ENCODE measurements at places on chromosomes 3 and 15.

DNA sequence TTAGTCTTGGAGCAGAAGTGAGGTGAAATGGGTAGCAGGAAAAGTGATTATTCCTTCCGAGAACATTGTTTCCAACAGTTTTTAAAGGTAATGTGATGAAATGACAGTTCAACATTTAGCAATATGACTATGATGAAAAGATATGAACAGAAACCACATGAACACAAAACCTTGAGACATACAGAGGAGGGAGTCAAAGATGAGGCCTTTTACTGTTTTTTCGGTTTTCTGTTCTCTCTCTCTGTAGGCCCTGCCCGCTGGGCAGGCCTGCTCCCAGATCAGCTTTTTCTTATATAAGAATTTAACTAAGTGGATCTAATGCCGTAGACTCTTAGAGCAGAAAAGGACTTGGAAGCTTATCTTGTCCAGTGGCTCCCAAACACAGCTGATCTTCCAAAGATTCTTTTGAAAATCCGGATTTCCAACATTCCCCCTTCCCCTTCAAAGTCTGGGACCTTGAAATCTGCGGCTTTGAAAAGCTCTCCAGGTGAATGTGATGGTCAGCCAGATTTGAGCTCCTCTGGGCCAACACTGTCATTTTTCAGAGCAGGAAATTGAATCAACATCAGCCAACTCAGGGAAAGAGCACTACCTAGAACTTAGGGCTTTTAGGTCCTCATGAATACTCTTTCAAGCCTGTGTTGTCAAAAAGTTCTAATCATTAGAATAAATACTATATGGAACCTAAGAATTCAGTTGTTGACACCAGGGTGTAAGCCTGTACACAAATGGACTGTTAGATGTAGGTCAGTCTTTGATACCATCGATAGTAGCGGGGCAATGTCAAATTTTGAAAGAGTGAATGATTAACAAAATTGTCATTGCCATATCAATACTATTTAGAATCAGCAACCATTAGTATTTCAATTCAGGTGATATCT, 372.7 kb downstream of the SHQ1 start:
- DNase-seq: no peak

GRCh38 chr15:97929456-97930229, 30.9 kb upstream of the ARRDC4 start:
- DNase-seq: no peak

GRCh38 chr3:137988982-137989381, 21.0 kb upstream of the CLDN18 start:
- no peak for DNase-seq

- DNase-seq: no peak
These were observed 88.5 kb upstream of the LRRFIP2 start for GRCh38 chr3:37262816-37263393.

- no peak for DNase-seq
These were observed 211.0 kb downstream of the GBE1 start for GRCh38 chr3:81550415-81550814.

DNA sequence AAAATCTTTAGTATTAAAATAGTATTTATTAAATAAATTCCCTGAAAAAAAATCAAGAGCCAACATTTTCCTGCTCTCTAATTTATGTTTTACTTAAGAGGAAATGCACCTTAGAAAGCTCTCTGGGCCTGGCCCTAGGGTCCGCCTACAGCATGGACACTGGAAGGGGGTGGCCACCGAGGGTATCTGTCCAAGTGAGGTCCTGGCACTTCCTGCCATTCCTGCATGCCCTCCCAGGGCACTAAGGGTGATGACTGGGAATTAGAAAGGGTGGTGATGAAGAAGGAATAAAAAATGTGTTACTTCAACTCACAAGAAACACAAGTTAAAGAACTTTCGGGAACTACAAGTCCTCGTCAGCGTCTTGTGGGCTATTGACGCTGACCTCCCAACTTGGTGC, 92.8 kb downstream of the MAGI1 start:
- DNase-seq: no peak

- peak; percentile 3 for DNase-seq
These were observed 174.7 kb upstream of the CNTN3 start for GRCh38 chr3:74789111-74789510.

DNA sequence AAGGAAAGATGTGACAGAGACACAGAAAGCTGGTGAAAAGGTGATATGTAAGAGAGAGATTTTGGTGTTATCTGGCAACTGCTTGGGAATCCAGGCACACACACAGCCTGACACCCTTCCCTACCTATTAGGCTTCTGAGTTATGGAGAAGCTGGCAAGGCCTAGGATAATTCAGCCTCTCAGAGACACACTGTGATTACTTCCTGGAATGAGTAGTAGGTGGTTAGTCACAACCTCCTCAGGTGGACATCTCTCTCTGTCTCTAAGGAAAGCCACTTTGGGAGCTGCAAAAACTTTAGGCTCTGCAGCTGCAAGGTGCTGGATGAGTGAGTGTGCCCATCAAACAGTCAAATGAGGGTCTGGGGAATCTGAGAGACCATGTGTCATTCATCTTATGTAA, 201.9 kb downstream of the PDCD6IP start:
- DNase-seq: no peak

DNA sequence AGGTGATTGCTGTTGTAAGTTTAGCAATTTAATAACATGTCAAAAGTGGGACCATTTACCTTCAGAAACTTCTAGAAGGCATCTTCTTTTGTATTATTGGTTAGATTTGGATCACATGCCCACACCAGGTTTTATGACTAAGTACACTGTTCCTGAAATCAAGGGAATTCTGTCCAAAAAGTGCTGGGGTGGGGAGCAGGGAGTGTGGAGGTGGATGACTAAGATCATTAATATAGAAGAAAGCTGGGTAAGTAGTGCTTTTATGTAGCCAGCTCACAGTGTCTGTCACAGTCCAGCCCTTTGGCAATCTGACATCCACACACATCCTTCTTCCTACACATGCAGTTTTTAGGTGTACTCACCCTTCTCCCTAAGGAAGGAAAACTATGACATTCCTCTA, 120.0 kb downstream of the TMCO5A start:
- DNase-seq: no peak

- DNase-seq: no peak
These were observed 161.7 kb downstream of the CFAP20DC start for GRCh38 chr3:58888087-58888486.

DNA sequence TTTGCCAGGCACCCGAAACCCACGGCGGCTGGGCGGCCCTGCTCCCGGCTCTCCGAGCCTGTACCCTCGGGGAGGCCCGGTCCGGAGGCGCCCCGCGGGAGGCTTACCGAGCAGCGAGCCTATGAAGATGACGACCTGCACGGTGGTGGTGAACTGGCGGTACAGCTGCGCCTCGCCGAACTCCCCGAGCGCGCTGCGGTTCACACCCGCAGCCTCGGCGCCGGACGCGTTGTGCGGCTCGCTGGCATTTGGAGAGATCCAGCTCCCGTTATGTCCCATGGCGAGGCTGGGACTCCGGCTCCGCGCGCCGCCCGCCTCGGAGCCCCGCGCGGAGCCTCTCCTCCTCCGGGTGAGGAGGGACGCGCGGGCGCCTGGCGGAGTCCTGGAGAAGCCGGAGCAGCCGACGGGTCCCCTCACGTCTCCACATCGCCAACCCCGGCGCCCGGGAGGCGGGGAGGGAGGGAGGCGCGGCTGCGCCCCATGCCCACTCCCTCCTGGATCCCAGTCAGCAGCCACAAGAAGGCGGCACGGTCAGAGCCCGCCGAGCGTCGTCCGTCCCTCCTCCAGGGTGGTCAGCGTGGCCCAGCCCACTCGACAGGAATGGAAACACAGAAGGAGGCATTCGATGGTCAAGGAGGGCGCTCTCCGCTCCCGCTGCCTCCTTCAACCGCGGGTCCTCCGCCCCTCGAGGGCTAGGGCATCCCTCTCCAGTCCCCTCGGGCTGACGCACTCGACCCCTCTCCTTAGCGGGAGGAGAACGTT, at the start of gene GPR176:
GPR176 (minus strand) TSS at position 519 of the 762 bp plus-strand sequence; CDS start at position 279, 240 bp downstream.
- DNase-seq: no peak

DNA sequence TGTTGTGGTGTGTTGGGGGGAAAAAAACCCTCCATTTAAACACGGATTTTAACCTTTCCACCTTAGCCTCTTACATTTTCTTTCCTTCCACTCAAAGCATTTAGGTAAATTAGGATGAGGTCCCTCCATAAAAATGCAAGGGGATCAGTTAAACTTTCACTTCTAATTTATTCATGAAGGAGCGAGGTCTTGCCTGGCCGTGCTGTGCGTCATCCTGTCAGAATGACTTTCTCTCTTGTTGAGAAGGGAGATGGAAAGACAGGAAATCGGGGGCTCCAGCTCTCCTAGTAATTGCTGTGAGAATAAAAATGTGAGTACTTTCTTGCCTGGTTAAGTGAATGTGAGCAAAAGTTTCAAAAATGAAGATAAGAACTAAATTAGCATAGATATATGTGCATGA, 962.3 kb upstream of the NR2F2 start:
- DNase-seq: no peak

GRCh38 chr15:69731081-69731330, 278.4 kb downstream of the RPLP1 start:
- no peak for DNase-seq

DNA sequence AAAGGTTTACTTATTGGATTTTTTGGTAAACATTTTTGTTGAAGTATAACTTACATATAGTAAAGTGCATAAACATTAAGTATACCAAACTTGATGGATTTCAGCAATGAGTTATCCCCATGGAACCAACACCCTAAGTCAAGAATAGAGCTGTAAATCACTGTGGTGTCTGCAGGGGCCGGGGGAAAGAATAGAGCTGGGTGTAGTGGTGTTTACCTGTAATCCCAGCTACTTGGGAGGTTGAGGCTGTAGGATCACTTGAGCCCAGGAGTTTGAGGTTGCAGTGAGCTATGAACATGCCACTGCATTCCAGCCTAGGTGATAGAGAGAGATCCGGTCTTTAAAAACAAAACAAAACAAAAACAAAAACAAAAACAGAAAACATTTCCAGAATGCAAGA, 13.3 kb upstream of the FEM1B start:
- DNase-seq: no peak

GRCh38 chr3:171157286-171157685, 130.8 kb upstream of the SLC2A2 start:
- no peak for DNase-seq

DNA sequence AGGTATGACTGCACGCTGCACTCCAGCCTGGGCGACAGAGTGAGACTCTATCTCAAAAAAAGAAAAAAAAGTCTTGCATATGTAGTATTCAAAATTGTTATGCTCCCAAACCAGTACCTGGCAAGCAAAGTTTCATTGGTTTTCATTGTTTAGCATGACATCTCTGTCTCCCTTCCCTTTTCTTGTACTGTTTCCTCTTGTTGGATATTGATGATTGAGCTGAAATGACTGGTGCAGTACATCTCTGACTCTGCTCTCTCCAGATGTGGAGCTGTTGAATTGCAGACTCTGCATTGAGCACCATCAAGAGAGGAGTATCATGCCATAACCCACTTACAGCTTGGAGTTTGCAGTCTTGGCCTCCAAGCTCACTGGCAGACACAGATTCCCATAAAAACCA, 77.2 kb downstream of the FAM81A start:
- no peak for DNase-seq

DNA sequence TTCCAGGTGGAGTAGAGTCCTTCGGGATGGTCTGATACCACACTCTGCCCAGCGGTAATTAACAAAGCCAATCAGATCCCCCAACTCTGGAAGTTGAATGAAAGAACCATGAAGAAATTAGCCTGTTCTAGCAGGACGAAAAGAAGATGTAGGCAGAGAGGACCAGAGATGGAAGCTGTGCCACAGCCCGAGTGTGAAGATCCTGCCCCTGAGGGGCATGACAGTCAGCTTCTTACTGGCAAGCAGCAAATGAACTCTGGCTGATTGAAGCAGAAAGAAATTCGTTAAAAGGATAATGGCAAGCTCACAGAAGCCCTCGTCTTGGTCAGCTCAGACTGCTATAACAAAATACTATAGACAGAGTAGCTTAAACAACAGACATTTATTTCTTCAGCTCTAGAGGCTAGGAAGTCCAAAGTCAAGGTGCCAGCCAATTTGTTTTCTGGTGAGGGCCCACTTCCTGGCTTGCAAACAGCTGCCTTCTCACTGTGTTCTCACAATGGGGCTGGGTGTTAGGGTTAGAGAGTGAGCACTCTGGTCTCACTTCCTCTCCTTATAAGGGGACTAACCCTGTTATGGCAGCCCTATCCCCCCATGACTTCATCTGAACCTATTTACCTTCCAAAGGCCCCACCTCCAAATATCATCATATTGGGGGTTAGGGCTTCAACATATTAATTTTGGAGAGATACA, 307.1 kb downstream of the VPS13C start:
- DNase-seq: no peak

- no peak for DNase-seq
These were observed 207.4 kb downstream of the CBLB start for GRCh38 chr3:105661461-105661860.

GRCh38 chr3:134932035-134932434, 137.0 kb downstream of the EPHB1 start:
- no peak for DNase-seq

DNA sequence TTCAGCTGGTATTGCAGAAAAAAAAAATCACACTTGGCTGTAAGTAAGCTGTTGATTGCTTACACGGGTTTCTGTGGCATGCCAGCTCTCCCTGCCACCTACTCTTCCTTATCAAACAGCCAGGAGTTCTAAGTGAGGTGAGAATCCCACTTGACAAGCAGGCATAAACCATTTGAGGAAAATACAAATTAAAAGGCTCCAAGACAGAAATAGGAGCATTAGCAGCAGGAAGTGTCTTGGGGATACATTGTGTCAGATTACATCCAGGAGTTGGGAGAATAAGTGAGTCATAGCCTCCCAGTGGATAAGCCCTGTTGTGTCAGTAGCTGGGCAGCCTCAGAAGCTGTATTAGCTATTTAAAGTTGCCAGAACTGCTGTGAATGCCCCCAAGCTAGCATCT, 256.0 kb downstream of the CNTN4 start:
- no peak for DNase-seq

DNA sequence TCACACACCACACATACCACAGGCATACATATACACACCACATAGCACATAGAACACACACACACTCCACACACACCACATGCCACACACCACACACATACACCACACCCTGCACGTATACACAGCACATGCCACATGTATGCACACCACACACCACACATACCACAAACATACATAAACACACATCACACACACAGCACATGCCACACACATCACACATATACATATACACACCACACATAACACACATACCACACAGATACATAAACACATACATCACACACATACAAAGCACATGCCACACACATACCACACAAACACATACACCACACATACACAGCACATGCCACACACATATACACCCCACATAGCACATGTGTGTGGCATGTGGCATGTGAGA, 171.1 kb downstream of the OR4M2 start:
- no peak for DNase-seq

GRCh38 chr15:59236394-59236793, 29.8 kb downstream of the LDHAL6B start:
- no peak for DNase-seq

- DNase-seq: no peak
These were observed 55.8 kb upstream of the LMCD1 start for GRCh38 chr3:8445861-8446260.
